Right renal pelvis (tissue), 4 donors: ENCODE measurements at places on chromosomes 1 and 21.
A peak's percentile ranks its signal among the peaks of the same experiment; 100 is the strongest.

DNA sequence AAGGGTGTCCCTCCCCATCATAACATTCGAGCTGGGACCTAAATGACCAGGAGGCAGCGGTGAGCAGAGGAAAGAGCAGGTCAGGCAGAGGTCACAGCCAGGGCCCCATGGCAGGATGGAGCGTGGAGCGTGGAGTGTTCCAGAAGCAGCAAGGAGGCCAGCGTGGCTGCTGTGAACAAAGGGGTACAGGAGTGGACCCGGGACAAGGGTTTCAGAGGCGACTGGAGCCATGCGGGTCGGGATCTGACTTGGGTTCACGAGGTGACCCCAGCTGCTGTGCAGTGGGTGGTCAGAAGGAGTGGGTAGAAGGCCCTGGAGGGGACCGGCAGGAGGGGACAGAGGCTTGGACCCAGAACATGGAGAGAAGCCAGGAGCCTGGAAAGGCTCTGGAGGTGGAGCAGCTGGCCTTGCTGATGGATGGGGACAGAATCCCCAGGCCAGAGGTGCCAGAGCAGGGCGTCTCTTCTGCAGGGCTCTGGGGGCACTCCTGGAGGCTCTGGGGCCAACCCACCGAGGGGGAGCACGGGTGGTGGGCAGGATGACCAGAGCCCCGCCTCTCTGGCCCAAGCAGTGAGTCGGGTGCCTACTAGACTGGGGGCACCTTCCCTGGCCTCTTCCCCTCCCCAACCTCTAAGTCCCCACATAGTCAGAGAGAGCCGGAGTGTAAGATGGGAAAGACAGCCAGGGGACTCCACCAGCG is 2.3 kb downstream of the CHD5 start:
- DNase-seq, result no peak

DNA sequence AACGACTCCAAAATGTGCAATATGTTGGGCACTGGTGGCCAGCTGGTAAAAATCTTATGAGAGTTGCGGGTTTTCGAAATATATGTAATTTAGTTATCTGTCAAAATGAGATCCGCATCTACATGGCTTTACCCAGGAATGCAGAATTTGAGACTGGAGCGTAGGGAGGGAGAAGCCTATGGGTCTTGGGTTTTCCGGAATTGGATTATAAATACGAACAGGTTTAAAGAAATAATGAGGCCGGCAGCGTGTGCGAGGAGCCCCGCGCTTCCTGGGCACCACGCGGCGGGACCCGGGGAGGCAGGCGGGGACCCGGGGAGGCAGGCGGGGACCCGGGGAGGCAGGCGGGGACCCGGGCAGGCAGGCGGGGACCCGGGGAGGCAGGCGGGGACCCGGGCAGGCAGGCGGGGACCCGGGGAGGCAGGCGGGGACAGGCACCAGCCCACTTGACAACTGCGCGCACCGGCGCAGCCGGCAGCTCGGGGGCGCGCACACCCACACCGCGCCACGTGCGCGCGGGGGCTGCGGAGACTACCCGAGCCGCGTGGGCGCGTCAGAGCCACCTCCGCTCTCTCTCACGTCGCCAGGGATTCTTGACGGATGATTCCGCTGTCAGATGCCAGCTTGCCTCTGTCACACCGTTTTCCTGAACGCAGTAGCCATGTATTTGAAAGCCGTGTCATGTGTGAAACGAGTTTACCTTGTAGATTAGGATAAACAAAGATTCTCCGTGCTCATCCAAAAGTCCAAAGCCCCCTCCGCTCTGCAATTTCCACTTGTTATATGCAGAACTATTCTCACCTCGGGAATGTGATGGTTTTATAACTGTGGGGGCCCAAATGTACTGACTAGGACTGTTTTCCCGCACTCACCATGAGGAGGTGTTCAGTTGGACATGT is 54.3 kb upstream of the HNRNPU start:
- peak; percentile 27 for DNase-seq

DNA sequence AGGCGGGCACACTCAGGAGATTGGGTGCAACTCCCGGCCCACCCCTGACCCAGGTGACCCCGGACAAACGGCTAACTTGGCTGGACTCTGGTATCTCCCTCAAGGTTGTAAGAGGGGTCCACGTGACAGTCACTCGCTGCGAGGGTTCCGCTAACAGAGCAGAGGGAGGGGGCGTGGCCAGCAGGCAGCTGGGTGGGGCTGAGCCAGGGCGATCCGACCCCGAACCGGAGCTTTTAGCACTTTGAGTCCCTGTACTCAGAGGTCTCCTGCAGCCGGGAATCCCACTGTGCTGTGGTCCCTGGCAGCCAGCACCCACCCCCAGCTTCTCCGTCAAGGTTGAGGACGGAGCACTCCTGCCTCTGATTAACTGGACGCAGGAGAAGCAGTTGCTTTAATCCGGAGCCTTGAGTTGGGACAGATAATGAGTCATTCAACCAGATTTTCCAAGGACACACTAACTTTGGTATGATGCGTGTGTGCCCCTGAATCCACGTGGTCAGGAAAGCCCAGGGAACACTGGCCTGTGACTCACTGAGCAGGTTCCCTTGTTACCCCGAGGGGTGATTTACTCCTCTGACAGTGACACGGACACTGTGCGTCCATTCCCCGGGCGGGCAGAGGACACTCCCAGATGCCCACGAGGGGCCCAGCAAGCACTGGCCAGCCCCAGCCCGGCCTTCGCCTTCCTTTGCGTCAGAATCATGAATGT is 16.8 kb downstream of the TRPM2 start:
- no peak for DNase-seq

DNA sequence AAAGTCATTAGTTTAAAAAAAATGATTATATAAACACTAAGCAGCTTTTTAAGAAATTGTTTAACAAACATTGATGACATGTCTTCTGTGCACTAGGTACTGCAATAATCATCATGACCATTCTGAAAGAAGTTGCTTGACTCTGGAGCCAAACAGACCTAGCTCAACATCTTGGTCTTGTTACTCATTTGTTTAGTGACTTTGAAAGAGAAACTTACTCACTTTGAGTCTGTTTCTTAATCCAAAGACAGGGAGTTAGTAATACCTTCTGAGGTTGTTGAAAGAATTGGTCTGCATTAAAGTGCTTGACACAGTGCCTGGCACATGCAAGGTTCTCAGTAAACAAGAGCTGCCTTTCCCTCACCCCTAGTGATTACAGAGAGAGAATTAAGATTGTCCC is 84.4 kb downstream of the SGIP1 start:
- DNase-seq, result no peak

DNA sequence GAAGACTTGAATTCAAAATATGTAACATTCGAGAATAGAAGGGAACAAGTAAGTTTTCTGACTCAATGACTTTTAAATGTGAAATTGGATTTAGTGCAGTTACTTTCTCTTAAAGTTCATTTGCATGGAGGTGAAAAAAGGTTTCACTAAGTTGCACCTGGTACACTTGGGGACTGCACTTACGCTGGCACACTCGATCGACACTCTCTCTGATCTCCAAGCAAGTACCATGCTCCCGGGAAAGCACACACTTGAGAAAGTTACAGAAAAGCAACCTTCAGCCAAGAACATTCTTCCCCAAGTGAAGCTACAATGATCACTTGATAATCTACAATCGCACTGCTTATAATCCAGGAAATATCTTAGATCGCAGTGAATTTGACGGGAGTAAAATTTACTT is 63.1 kb downstream of the COQ8A start:
- DNase-seq, result no peak

- no peak for DNase-seq
Measured at GRCh38 chr1:53334781-53335180, 6.9 kb upstream of the LRP8 start.

- no peak for DNase-seq
Measured at GRCh38 chr21:41009398-41010100, 158.4 kb upstream of the BACE2 start.

DNA sequence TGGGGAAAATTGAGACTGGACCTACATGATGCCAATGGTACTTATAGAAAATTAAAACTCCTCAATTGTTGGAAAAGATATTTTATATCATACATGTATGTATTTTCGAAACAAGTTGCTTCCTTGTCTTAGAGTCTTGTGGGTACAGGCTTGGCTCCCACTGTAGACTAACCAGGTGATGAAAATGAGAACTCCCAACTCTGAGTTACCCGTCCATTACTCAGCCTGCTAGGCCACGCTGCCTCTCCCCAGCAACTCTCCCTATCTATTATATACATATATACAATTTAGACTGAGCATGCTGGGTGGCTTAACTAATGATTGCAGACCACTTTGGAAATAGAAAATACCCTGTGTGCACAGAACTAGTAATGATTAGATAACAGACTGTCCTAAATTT is 628.7 kb downstream of the LMO4 start:
- DNase-seq, result no peak

DNA sequence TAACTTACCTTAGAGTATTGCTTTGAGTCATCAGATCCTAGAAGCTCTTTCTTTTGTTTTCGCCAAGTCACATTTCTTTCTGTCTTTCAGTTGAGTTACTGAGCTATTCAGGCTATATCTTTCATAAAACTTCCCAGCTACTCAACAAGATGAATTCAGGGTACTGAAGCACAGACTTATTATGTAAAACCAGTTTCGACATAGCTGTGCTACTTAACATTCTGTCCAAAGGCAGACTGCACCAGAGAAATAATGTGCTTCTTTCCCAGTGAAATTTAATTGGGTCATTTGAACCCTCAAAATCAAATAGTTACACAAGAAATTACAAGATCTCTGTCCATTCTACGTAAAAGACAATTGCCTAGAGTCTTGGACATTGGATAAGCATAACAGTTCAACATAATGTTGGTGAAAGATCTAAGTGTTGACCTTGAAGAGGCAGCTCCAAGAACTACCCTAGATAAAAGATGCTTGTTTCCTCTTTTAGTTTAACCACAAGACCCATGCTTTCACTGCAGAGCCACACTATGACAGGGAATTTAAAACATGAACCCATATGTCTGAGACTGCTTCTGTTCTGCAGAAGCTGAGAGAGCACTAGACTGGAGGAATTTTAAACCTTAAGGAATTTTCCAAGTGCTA is 163.2 kb downstream of the LRRC40 start:
- DNase-seq, result no peak

DNA sequence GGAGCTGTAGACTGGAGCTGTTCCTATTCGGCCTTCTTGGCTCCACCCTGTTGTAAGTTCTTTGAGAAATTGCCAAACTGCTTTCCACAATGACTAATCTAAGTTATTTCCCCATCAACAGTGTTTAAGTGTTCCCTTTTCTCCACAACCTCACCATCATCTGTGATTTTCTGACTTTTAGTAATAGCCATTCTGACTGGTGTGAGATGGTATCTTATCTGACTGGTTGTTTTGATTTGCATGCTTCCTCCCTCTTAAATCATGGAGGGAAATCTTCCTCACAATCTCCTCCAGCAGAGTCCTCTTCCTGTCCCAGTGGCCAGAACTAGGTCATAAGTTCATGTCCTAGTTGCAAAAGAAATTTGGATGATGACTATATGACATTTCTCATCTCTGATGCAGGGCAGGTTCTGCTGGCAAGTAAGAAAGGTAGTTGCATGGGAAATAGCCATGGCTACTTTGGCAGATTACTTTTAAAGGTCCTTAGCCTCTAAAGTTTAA is 294.0 kb downstream of the LRRC40 start:
- no peak for DNase-seq

- no peak for DNase-seq
Measured at GRCh38 chr1:204417074-204417997, 5.7 kb upstream of the PPP1R15B start.

- no peak for DNase-seq
Measured at GRCh38 chr1:242017580-242018233, 18.8 kb upstream of the MAP1LC3C start.

- no peak for DNase-seq
Measured at GRCh38 chr1:56577406-56578137, 1.8 kb downstream of the PLPP3 start.

DNA sequence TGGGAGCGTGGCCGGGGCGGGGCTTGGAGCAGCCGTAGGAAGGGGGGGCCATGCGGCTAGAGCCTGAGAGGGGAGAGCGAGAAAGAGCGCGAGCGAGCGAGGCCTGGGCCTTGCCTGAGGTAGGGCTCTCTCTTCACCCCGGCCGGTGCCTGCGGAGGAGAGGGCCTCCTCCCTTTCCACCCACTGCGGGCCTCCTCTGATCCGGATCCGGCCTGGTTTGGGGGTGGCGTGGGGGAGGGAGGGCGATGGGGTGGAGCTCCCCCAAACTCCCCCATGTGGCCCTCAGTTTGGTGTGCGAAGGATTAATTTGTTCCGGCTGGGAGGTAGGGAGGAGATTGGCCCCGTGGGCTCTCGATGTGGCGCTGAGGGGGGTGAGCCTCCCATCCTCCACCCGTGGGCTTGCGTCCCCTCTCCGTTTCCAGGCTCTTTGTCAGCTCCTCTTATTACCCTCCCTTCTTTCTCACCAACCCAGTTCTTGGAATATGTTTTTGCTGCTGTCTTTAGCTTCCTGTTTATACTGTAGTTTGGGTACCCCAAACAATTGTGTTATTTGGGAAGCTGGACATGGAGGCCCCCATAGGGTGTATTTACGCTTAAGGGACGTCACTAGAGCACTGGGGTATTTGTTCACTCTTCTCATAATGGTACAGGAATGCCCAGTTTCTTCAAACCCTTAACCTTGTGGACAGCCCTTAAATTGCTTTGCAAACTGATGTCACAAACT is 685 bp downstream of the UBAP2L start:
- DNase-seq, result peak; percentile 12

GRCh38 chr1:110148961-110149360 is 1.3 kb upstream of the SLC6A17 start:
- DNase-seq, result no peak
